ENCODE measurements at places on chromosomes 5 and 9. TPM values are rescaled to one million over a fixed set of nuclear protein-coding genes. Genes with fewer than 3 reads are reported as not detected.
A peak's percentile ranks its signal among the peaks of the same experiment; 100 is the strongest.

DNA sequence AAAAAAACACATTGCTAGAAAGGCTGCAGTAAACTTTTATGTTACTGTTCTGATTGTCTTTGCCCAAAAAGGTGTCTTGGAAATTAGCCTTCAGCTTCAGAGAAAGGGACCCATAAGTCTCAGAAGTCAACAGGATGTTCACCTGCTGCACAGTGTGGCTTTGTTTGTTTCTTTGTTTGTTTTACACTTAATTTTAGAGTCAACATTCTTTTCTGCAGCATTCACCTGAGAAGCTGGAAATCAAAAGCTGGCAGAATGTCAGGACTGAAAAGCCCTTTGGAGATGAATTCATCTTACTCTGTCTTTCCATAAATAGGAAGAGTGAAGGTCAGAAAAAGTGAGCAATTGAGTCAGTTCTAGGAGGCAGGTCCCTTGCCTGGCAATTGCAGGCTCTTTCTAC, 170.0 kb downstream of the PAPPA start:
- DNase-seq, result no peak

DNA sequence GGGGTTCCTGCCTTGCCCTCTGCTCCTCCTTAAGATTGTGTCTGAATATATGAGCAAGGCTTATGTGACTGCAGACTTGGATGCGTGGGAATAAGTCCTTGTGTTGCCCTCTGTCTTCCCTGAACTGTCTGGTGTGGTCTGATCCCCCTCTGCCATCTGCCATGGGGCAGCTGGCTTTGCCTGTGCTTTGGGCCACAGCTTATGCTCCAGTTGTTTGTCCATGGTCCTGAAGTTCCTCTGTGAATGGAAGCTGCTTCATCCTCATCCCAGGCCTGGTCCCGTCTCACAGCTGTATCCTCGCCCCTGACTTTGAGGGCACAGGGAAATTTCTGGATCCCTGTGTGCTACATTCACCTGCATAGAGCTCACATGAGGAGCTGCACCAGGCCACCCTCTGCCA, 14.7 kb downstream of the IL31RA start:
- no peak for DNase-seq

DNA sequence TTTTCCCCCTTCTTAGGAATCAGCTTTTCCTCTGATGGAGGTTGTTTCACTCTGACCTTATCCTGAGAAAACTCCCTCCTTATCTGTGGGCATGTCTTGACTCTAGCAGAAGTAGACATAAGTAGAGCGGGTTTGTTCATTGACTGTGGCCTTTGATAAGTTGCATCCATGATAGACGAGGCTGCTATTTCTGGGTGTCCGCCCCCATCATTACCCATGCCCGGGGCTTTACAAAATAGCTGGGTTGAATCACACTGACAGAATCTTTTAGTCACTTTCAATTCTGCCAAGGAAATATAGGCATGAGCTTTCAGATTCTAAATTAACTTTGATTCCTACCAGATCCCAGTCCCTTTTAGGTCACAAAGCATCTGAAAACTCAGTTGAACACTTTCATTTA, 223.8 kb downstream of the SEC61B start:
- no peak for DNase-seq

GRCh38 chr9:6414247-6414641, 1.2 kb downstream of the UHRF2 start:
- DNase-seq, result no peak

GRCh38 chr5:88732181-88732633, 150.8 kb downstream of the MEF2C start:
- peak; percentile 90 for DNase-seq

GRCh38 chr5:100434815-100435214, 100.4 kb upstream of the FAM174A start:
- no peak for DNase-seq

GRCh38 chr9:88776717-88777497, 214.4 kb upstream of the S1PR3 start:
- DNase-seq, result no peak

- no peak for DNase-seq
These were observed 14.7 kb upstream of the MED27 start for GRCh38 chr9:132094314-132094791.

GRCh38 chr5:128965011-128965637, at the start of gene SLC27A6:
SLC27A6 (plus strand) TSS chr5:128965488; CDS start chr5:128966138, 650 bp downstream.
- peak; percentile 60 for DNase-seq

- no peak for DNase-seq
These were observed 222.4 kb downstream of the NTRK2 start for GRCh38 chr9:84891924-84892323.

DNA sequence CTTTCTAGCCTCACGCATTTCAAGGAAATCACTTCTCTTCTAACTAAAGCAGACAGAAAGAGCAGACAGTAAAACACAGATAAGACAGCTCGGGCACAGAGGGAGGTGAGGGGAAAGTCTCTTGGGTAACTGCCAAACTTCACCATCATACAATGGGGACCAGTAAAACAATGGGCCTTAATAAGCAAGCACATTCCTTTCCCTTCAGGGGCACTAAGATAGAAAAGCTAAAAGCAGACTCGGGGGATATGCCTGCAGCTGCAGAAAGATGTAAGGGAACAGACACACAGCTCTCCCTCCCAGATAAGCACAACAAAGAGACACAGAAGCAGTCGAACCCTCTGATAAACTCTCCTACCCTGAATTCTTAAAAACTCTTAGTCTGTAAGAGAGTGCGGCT, 15.6 kb upstream of the CKS2 start:
- DNase-seq, result no peak

DNA sequence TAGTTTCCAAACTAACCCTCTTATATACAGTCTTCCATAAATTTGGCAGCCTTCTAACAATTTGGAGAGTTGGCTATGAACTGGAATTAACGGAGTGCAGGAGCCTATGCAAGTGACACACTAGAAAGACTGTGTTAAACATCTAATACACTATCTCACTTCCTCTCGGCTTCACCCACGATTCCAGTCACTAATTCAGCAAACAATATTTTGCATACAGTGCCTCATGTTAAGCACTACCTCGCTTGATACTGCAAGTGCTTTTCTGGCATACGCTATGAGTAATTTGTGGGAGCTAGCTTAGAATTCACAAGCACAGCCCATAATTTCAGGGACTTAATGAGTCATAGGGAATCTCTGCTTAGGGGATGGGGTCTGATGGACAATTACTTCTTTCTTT, 102.5 kb downstream of the ST8SIA4 start:
- no peak for DNase-seq

GRCh38 chr9:135088979-135089847, 1.7 kb downstream of the OLFM1 start:
- no peak for DNase-seq

The SHOC1 gene
- total RNA-seq, result not detected

The WNT8A gene
- not detected for total RNA-seq

The SPACA9 gene
- total RNA-seq, result 2.7 TPM

The KCNMB1 gene
- 48.6 TPM for total RNA-seq

The CDO1 gene
- total RNA-seq, result 6.4 TPM

The IL13 gene
- 0.29 TPM for total RNA-seq

The MAMDC4 gene
- 1.5 TPM for total RNA-seq
